ENCODE measurements at places on chromosomes 12 and 14.

DNA sequence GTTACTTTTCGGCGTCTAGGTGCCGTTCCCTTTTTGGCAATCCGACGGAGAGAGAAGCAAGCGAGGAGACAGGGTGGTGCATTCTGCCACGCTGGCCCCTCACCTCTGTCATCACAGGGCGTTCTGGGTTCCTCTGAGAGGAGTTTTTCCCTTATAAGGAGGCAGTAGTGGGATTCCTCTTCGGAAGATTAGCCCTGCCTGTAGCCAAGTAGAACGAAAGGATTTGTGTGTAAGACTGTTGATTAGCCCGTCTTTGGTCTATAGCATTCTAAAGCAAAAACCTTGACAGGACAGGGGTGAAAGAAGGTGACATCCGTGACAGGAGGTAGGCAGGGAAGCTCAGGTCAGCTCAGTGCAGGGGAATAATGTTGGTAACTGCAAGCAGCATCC, 9.1 kb upstream of the NEMF start:
- DNase-seq: peak; percentile 34

GRCh38 chr14:99752486-99753121, 40.6 kb upstream of the EML1 start:
- no peak for DNase-seq

DNA sequence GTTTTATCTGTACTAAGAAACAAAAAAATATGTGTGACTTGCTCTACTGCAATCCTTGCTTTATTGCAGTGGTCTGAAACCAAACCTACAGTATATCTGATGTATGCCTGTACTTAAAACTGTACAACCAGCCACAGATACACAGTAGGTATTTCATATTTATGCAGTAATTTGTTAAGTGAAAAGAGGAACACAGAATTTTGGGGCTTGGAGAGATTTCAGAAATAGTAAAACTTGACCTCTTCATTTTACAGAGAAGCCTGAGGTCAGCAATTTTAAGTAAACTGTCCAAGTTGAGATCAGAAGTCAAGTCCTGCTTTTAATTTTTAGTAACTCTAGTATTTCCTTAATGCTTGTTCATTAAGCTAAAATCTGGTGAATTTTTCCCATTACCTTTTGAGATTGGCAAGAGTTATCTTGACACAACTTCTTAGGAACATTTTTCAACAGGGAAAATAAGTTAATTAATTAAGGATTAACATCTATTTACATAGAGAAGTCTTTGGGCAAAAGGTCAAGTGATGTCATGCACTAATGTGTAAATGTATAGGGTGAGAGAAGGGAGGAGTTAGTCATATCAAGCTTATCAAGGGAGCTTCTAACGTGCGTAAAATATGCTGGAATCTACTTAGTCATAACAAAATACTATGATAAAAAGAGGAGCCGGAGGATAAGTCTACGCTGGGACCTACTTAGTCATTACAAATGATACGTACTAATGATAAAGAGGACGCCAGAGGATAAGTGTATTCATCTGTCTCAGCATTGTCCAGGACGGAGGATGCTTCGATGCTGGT, 66.0 kb upstream of the GTF2A1 start:
- DNase-seq: no peak

- no peak for DNase-seq
These were observed 151.2 kb downstream of the C12orf75 start for GRCh38 chr12:105481392-105482300.

DNA sequence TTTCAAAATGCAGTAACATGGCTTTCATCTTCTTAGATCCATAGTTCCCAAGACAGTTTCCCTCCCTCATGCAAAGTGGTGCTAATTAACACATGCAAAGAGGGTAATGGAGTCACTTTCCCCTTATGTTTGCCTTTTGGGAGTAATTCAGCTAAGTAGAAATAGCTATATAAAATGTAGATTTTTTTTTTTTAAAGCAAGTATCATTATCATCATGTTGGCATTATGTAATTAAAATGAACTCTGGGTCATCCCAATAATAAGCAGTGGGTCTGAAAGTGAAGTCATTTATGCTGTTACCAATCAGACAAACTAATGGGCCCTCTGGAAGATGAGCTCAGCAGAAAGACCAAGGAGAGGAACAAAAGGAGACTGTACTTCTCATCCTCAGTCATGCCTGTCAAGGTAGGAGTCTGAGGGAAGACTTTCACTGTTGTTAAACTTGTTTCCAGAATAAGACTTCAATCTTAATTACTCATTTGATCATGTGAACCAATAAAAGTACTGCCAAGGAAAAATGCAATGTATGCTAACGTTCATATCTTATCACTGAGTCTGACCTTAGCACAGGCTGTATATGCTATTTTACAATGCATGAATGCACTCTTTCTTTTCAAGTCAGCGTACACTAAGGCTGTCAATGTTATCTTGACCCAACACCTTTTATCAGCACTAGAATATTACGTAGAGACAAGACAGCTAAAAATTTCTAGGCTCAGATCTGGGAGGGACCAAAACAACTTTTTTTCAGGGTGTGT, 26.8 kb downstream of the AREL1 start:
- no peak for DNase-seq

DNA sequence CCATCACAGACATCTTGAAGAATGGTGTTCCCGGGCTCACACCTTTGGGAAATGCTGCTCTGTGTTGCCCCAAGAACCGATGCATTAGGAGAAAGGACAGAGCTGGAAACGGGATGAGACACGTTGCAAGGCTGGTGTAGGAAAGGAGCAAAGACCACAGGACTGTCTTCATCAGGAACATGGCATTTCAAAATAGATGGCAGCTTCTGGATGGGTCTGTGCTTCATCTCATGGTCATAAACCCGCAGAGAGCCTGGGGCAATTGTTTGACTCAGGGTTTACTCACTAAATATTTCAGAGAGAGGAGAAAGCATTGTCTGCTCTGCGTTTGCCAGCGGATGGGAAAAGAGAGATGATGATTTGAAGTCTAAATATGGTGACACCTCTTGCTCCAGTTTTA, 76.3 kb downstream of the CACNA1C start:
- DNase-seq: no peak

GRCh38 chr12:93200291-93200917, 177.3 kb upstream of the NUDT4 start:
- no peak for DNase-seq

DNA sequence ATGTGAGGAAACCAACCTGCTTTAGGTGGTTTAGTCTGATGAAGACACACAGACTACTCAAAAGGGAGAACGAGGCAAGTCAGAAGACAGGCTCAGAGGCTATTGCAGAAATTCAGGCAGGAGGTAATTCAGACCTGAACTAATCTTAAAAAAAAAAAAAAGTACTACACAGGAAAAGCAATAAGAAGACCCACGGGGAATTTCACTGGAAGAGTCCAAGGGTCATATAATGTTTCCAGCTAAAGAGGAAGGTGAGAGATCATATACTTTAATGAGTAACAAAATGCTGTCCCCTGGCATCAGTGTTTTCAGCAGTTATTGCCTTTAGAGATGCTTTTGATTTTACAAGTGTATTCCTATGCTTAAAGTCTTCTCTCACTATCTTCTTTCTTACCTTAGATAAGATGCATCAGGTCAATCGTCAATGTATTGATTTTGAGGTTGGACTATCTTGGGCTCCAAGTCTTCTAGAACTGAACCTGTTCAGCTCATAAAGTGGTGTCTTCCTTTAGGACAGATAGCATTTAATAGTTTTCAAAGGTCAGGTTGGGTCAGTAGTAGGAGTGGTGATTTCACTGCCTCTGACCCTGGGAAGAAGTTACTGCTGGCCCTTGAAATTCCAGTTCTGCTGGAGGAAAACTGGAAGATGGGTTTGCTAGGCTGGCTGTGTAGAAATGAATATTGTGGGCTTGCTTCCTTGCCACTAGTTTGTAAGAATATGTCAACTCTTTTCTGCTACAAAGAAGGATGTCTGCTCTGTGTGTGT, 60.0 kb downstream of the FAR2 start:
- DNase-seq: no peak

DNA sequence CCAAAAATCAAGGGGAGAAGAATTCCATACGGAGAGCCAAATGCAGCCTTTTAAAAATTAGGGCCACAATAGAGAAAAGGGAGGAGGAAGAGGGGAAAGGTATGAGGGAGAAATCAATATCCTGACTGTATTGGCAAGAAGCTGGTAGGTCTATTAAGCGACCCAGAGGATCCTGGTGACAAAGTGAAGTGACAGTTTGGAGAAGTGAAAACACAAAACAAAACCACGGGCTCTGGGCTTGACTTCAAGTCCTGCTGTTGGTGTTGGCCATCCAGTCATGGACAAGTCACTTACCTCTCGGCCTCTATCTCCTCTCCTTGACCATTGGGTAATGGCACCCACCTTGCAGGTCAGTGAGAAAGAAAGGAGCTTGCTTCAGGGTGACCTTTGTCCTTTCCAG, 47.0 kb upstream of the KCNA5 start:
- no peak for DNase-seq

DNA sequence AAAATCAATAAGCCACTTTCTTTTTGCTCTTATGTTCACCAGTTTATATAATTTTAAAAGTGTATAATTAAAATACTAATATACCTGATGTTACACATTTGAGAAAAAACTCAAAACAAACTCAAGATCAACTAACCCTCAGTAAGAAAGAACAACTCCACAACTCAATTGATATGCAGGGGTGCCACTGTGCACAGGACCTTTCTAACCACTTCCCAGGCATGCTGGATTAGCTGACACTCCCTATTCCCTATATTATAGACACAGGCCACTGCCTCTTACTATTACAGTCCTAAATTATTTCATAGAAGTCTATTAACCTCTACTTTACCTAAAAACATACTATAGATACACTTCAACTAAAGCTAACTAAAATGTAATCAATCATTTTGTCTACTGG, 191.7 kb upstream of the KRR1 start:
- DNase-seq: no peak

DNA sequence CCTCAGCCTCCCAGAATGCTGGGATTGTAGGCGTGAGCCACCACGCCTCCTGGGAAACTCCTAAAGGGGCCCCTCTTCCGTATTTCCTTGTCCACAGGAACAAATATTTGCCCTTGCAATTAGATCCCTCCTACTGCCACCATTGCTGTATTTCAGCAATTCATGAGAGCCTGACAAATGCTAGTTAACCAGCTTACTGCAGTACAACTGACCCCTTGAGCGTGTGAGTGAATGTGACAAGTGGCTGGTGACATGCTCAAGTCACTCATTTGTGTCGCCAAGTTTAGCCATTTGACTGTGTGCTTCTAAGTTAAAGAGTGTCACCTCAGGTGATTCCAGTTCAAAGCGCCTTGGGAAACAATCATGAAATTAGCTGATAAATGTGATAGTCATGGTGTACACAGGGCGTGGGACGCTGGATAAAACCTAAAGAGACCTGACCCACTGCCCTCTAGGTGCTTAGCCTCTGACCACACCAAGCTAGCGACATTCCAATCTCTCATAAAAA, 56.1 kb upstream of the MAP1LC3B2 start:
- DNase-seq: no peak

DNA sequence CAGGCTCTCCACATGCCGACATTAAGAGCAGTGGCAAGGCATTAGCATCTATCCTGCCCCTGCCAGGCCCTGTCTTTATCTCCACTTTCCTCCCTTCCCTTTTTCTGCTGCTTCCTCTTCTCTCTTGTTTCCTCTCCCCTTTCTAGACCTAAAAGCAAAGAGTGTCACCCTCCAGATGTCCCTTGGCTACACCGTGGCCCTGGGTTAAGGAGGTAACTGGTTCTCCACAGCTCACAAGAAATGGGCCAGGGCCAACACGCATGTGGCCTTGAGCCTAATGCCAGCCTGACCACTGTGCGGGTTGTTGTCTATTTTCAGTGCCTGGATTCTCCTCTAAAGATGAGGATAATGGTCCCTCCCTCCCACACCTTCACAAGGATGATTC, 41.7 kb upstream of the DDX11 start:
- no peak for DNase-seq

DNA sequence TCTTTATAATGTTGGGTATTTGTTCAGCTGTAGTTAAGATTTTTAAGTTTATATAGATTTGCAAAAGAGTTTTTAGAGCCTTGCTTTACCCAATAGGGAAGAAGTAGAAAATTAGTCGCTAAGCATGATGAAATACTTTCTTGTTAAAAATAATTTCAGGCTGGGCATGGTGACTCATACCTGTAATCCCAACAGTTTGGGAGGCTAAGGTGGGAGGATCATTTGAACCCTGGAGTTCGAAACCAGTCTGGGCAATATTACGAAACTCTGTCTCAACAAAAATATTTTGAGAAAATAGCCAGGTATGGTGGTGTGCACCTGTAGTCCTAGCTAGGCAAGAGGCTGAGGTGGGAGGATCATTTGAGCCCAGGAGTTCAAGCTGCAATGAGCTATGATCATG, 18.7 kb upstream of the SCFD1 start:
- DNase-seq: no peak

DNA sequence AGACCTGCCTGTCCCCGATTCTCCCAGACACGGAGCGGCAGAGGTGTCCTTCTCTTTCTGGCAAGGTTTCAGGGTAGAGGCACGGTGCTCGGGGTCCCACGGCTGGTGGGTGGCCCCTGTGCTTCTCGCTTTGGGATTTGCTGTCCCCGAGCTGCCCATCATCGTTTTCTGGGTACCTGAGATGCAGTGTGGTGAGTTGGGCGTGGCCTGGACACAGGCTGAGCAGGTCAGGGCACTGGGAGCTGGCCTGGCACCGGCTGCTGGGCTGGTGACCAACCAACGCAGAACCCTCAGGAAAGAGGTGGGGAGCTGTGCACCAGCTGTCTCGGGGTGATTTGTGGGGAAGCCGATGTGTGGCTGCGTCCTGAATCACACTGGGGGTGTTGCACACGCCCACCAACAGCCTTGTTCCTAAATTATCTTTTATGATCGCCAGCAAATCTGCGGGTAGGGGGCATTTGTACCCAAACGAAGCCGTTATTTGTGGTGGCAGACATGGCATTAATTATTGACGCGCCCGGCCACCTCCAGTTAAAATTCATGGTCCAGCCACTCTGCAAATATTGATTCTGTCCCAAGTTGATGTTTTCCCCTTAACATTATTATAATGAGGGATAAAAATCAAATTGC, 61.0 kb downstream of the KIF26A start:
- DNase-seq: no peak

- no peak for DNase-seq
These were observed 233.4 kb downstream of the TMEM132D start for GRCh38 chr12:129670256-129670920.

DNA sequence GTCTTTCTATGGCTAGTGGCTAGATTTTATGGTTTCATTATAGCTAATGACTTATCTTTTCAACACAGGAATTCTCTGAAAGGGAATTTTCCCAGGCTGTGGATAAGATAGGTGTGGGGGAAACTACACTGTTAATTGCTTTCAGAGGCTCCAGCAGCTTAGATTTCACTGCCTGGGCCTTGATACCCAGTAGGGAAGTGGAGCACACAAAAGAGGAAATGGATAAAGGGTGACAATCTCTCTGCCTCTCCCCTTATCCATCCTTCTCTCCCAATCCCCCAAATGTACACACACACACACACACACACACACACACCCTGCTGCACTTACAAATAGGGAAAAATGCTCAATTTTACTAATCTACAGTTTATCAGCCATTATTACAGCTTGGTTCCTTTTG, 19.1 kb downstream of the SIX4 start:
- no peak for DNase-seq

DNA sequence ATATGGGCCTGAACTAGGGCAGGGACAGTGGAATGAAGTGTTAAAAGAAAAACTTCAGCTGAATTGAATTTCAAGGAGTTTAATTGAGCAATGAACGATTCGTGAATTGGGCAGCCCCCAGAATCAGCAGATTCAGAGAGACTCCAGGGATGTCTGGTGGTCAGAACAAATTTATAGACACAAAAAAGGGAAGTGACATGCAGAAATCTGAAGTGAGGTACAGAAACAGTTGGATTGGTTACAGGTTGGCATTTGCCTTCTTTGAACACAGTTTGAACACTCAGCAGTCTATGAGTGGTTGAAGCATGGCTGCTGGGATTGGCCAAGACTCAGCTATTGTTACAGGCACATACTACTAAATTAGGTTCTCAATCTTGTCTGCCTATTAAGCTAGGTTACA, 9.7 kb upstream of the TBPL2 start:
- no peak for DNase-seq

Measured in stimulated activated CD8-positive, alpha-beta memory T cell treated with anti-CD3 and anti-CD28 coated beads, Interleukin-4, amount 100 ng/mL, for 1 hour (primary cell).